ENCODE measurements at places on chromosomes 3 and 15.

DNA sequence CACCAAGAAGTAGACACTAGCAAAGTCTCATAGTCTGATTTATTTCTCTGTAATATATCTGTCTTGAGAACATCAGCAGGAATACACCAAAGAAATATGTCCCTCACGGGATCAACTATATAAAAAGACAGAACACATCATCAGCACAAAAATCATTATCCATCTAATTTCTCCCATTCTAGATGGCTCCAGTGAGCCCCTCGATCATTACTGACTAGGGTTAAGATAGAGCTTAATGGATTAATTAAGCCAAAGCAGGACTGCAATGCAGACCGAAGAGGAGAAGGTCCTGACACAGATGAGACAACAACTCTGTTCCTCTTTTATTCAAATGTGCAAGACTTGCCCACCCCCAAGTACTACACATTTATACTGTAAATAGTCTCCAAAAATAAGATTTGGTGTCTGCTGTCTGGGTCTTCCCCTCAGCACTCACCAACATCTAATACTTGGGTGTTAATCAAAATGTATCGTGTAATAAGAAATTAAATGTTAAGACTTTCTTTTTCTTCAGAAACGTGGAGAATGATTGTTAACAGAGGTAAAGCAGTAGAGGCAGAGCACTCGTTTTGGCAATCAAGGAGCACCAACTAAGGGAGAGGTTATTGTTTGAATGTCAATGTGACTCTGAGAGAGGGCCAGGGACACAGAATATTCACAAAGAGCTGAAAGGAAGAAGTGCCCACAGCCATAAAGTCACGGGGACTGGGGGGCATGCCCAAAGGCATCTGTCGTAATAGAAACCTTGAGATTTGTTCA lies 133.6 kb downstream of the TIGIT start:
- DNase-seq = no peak

DNA sequence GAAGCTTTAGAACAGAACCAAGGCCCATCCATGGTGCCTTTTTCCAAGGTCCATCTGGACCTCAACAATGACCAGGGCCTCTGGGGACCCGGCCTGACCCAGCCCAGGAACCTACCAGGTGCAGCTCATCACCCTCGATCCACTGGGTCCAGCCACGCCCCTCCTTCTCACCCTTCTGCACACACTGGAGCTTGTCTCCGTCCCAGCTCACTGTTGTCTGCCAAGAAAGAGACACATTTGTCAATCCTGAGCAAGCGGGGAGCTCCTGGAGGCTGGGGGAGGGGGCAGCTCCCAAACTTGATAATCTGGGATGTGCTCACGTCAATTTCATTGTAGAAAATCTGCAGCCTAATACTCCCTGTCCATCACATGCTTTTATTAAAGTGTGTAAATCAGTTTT lies 21.2 kb downstream of the RBP1 start:
- DNase-seq = no peak

GRCh38 chr15:65393557-65393956 lies 15.8 kb upstream of the IGDCC3 start:
- no peak for DNase-seq

DNA sequence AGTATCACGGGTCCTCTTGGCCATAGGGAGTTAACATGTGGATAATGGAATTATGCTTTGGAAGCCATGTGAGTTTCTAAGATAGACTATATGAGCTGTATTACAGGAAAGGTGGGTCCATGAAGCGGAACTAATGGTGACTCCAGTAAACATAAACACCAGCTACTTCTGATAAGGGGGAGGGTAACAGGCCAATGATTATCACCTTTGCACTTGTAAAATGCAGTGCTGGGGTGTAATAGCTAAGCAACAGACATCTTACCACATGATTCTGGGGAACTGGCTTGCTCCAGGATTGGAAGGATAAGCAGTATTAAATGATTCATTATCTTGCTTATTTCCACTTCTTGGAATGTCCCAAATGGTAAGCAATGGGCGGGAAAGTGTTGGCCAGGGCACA lies 61.4 kb upstream of the CD47 start:
- DNase-seq = no peak

DNA sequence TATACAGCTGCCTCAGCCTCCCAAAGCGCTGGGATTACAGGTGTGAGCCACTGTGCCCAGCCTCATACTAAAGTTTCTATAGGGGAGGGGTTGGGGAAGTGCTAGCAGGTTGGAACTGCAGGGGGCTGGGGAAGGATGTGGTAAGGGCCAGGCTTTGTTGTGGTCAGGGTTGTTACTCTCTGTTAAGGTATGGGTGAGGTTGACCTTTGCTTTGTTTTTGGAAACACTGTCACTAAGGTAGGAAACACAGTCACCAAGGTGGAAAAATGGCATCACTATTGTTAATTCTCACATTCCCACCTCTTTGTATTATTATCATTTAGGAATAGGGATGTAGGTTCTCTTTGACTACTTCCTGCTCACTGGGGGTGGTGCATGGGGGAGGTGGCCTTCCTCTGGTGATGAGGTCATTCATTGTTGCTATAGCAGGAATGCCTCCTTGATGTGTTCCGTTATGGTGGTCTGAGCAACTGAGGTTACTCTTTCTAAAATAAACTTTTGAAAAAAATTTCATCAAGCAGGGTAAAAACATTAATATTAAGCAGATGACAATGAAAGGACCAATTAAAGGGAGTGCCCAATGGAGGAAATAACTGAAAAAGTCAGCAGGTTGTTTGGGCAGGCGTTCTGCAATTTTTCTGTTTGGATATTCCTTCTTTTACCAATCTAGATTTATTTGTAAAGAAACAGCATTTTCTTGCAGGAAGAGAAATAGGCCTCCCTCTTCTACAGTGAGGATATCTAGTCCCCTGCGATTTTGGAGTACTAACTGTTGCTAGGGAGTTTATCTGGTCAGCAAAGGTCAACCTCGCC lies 150.5 kb downstream of the WDR76 start:
- no peak for DNase-seq

- no peak for DNase-seq
Observed at GRCh38 chr3:12793701-12794100, 2.8 kb upstream of the CAND2 start.

- no peak for DNase-seq
Observed at GRCh38 chr3:53821631-53822121, 24.5 kb downstream of the CHDH start.

DNA sequence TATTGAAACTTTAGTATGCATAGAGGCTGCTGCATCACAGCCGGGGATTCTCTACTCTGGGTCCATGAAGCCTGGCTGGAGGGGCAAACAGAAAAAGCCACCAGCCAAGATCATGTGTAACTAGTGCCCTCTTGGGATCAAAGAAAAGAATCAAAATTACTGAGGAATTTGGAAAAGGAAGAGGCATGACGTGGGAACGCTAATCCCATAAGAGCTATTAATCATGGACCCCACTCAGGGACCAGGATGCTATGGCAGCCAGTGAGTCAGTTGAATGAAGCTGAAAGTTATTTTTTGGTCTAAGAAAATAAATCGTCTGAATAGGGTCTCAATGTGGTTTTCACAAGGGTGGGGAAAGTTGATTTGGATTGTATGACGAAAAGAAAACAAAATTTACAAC lies 1165.1 kb downstream of the ROBO2 start:
- no peak for DNase-seq

Data from natural killer cell (primary cell).